NCI-H1048 (cell line): ENCODE measurements at places on chromosomes 1 and 21.

- DNase-seq = no peak
These were observed 10.8 kb upstream of the SOX13 start for GRCh38 chr1:204062106-204062505.

GRCh38 chr1:167841530-167841929 is 72.4 kb downstream of the ADCY10 start:
- no peak for DNase-seq

- DNase-seq = no peak
These were observed 137.3 kb downstream of the NAV1 start for GRCh38 chr1:201676197-201676596.

DNA sequence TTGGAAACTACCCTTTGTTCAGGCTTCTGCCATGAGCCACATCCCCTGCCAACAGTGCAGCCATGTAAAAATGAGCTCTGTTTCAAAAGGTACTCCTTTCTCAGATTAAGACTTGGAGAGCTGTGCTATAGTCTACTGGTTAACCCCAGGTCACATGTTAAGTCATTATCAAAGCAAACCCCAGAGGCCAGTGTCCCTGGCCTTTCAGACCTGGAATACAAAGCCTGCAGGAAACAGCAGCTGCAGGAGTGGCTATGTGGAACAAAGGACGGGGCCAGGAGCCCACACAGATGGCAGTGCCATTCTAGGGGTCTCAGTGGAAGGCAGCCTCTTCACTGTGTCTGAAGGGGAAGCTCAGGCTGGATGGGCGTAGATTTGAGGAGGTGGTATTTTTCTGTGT is 6.7 kb downstream of the ZNF496 start:
- no peak for DNase-seq

DNA sequence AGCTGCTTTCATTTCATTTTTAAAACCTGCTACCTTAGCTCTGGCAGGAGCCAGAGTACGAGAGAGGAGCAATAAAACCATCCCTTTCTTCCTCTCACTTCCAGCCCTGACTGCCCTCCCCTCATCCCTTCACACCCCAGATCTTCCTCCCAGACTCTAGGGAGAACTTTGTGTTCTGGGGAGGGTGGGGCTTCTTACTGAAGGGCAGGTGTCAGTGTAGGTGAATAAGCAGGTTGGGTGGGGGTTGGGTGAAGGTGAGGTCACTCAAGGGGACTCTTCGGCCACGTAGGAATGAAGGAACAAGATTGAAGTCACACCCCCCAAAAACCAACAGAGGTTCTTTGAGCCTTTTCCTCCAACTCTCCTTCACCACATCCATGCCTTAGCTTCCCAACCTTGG is 88.9 kb downstream of the CD58 start:
- DNase-seq = no peak

GRCh38 chr21:42479582-42479981 is 16.4 kb downstream of the RSPH1 start:
- no peak for DNase-seq
